HAP-1 (cell line): ENCODE measurements at places on chromosomes 12 and 14.

DNA sequence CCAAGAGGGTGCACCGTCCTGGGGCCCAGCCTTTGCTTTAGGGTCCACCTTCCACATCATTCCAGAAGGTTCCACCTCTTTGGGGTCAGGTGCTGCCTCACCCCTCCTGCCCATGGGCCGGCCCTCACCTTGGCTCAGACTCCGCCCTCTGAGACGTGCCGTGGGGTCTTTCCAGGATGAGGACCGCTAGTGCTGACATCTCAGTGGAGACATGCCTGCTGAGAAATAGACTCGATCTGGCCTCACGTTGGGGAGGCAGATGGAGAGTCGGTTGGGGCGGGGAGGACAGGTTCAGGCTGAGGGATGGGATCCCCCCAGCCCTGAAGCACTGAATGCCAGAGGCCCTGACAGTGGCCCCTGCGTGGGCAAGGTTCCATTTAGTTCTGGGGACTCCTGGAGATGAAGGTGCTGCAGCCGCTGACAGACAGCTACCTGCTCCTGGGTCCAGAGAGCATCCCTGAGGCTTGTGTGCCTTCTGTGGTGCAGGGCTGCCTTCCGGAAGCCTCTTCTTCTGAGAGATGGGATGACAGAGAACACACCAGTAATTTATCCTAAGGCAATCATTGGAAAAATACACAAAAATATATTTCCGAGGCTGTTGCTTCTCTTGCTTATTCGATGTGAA is 185.3 kb downstream of the KIF26A start:
- no peak for DNase-seq

- DNase-seq, result no peak
Observed at GRCh38 chr12:8562310-8562709, 21.6 kb upstream of the CLEC4E start.

DNA sequence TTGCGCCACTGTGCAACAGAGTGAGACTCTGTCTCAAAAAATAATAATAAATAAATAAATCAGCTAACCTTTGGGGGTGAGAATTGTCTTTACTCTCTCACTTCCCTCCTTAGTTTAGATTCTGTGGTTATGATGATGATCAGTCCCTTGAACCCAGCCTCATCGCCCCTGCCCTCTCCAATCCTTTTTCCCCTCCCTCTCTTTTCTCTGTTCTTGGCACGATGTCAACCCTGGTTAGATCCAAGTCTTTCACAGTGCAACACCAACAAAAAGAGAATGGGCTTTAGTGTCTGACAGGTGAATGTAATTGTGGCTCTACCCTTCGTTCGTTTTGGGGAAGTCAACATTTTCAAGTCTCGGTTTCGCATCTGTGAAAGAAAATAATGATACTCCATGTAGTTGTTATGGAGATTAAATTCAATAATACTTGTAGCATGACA is 59.0 kb downstream of the NTN4 start:
- DNase-seq, result no peak

GRCh38 chr12:129049917-129050316 is 196.6 kb downstream of the GLT1D1 start:
- DNase-seq, result no peak

- DNase-seq, result no peak
Observed at GRCh38 chr12:89779090-89779489, 70.5 kb upstream of the ATP2B1 start.

DNA sequence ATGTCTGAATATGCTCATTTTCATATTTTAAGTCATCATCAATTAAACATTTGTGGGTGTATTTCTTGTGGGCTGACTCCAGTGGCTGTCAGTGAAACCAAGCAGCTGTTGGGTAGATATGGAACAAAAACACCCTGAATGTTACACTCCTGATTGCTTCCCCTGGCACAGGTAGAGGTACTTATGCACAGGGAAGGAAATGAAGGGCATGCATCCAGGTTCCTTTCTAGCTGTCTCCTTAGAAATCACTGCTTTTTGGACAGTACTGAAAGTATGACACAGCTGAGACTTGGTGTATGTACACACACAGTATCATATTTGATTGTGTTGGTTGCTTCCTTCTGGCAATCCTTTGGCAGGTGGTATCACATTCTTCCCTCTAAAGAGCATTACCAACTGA is 1006.7 kb downstream of the DIO2 start:
- DNase-seq, result no peak

DNA sequence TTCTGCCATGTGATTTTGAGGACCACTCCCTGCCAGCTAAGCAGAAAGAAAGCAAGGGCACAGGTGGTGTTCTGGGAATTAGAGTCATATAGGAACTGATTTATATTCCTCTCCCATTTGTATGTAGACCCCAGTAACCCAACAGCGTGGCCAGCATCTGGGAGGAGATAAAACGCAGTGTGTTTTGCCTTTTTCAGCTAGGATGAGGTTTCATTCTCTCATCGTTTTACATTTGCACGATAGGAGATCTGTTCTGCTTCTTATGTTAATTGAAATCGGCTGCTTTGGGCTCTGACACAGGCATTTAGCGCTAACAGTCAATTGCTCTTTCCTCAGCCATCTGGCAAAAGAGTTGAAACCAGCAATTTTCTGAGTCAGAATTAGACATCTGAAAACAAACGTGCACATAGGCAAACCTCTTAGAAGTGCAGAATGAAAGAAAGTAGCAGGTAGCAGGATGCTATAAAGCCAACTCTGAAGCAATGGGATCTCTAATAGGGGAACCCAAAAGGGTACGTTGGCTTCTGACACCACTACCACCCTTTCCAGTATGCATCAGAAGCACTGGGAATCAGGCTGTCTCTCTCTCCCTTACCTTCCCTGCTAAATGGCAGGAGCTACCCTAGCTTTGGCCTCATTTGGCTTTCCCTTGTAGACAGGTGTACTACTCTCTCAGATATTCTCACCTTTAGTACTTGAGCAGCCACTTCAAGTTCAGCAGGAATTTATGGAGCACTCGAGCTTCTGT is 219.1 kb downstream of the PHLDA1 start:
- DNase-seq, result peak; percentile 26

DNA sequence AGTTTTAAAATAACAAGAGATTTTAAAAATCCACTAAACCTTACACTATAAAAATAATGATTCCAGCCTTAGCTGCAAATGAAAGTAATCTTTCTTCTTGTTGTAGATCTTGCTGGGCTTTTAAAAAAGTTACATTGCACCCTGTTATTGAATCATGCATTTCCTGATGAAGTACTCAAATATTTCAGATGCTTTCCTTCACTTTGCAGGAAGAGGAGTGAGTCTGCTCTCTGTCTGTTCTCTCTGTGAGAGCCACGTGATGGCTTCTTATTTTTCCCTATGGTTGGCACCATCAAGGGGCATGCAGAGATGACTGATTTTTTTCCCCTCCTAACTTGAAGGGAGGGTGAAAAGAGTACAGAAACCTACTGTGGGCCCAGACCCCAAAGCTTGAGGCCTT is 262.7 kb downstream of the ATP23 start:
- no peak for DNase-seq

- DNase-seq, result no peak
Observed at GRCh38 chr12:132818562-132818961, 10.1 kb downstream of the GOLGA3 start.

DNA sequence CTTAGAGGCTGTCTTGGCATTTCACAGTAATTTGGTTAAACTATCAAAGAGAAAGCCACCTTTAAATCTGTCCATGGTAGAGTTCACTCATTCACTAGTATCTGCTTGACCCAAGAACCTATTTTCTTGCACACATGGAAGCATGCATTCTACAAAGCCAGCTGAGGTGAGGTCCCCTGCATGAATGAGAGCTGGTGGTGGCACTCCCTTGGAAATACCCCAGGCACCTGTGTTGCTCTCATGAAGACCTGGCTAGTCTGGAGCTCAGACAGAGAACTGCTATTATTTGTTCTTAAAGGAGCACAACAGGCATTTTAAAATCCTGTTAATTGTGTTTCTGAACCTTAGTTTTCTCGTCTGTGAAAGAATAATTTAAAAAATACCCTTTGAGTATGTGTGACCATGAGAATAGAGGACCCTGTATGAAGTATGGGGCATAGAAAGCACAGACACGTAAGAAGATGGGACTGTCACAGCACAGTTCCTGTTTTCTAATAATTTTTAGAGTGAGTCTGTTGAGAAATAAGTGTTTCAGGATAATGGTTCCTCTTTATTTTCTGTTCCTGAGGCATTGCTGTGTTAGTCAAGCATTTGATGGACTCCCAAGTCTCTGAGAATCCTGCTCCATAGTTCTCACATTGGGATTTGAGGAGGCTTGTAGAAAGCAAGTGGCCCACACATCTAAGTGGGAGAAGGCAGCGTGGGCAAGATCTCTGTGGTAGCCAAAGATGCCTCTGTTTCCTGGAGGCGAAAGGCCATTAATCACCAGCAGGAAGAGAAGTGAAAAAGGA is 10.9 kb downstream of the RGS6 start:
- no peak for DNase-seq

DNA sequence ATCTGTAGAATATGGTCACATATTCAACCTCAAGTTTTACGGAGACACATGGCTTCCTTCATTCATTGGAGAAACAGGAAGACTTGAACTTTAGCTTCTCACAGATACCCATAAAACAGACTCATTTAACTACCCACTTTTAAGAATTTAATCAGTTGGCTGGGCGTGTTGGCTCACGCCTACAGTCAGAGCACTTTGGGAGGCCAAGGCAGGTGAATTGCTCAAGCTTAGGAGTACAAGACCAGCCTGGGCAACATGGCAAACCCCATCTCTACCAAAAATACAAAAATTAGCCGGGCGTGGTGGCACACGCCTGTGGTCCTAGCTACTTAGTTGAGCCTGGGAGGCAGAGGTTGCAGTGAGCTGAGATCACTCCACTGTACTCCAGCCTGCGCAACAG is 64.7 kb upstream of the STAC3 start:
- DNase-seq, result no peak

GRCh38 chr12:19819231-19819630 is 379.9 kb downstream of the AEBP2 start:
- DNase-seq, result no peak
